ENCODE measurements at places on chromosomes 7 and 10.
A peak's percentile ranks its signal among the peaks of the same experiment; 100 is the strongest.

GRCh38 chr7:84665339-84665738 is 470.8 kb upstream of the SEMA3A start:
- DNase-seq, result no peak

DNA sequence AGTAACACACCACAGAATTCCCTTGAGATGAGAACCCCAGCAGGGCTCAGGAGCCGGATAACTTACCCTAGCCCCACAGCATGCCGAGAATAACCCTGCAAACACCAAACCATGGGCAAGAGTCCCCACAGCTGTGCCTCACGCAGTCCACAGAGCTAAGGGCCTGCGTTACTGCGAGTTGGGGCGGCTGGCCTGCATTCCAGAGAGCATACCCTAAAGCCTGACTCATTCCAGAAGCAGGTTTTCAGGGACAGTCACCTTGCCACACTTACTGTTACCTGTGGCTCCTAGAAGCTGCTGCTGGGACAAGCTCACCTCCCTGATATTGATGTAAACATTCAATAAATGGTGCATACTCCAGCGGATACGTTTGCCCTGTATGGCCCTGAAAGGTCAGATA is 18.6 kb downstream of the FGFR2 start:
- no peak for DNase-seq

DNA sequence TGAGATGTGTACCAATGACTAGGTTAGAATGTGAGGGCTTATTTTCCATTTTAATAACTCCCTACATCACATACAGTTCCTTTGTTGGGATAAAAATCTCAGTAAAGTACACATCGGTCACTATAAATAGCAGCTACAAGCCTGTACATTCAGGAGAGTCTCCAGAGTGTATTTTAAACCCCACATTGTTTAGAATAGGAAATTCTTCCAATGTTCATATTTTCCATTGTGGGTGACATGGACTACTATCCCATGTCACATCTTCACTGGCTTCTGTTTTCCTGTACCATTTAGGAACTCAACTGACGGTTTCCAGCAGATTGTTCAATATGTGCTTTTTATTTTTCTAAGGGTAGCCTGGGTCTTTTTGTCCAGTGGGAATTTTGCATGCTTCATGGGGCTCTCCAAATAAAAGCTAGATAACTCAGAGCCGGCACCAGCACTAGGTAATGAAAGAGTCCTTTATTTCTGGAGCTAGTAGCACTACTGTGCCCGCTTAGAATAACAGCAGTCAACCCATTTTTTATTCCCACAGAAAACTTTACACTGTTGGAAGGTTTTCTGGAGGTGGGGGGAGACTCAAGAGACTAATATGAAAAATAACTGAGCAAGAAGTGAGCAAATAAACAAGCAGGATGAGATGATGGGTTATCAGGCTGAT is 100.5 kb downstream of the CALD1 start:
- no peak for DNase-seq

- DNase-seq, result no peak
Measured at GRCh38 chr10:106542461-106542860, 622.0 kb downstream of the SORCS1 start.

GRCh38 chr10:69687426-69687825 is 57.4 kb downstream of the FAM241B start:
- no peak for DNase-seq

GRCh38 chr10:48744587-48744986 is 59.9 kb downstream of the WDFY4 start:
- no peak for DNase-seq

GRCh38 chr7:104900525-104901239 is 113.3 kb upstream of the KMT2E start:
- no peak for DNase-seq

GRCh38 chr10:44395396-44395795 is 10.5 kb upstream of the CXCL12 start:
- peak; percentile 59 for DNase-seq

DNA sequence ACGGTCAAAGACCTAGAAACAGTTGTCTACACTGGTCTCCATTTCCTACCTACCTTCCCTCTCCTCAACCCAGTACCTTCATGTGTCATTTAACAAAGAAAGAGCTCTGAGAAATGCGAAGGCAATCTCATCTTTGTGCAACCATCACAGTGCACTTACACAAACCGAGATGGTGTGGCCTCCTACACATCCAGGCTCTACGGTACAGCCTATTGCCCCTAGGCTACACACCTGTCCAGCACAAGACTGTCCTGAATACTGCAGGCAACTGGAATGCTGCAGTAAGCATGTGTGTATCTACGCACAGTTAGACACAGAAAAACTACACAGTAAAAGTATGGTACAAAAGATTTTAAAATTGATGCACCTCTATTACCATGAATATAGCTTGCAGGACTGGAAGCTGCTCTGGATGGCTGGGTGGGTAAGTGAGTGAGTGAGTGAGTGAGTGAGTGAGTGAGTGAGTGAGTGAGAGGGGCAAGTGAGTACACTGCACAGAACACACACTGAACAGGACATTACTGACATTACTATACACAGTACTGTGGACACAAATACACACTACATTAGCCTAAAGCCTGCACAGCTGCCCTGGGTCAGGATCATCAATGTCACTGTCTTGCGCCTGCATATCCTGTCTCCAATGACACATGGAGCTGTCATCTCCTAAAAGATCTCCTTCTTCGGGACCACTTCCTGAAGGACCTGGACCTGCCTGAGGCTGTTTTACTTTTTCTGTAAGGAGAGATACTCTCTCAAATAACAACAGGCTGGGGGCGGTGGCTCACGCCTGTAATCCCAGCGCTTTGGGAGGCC is 18.5 kb downstream of the ITGB1 start:
- DNase-seq, result no peak

DNA sequence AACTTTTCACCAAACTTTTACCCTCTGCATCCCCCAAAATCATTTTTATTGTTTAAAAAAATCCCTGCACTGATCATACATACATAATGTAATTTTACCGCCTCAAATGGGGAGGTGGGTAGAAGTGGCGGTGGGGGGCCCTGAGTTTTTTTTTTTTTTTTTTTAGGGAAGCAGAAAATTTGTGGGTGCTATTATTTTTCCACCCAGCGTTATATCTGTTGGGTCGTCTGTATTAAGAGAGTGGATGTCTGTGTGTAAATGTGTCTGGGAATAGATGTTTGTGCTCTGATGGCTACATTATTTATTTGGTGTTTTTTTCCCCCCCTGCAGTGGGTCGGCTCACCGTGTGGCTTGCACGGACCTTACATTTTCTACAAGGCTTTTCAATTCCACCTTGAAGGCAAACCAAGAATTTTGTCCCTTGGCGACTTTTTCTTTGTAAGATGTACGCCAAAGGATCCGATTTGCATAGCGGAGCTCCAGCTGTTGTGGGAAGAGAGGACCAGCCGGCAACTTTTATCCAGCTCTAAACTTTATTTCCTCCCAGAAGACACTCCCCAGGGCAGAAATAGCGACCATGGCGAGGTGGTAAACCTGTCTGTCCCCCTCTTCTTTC is 438 bp downstream of the ARID5B start:
- no peak for DNase-seq

- DNase-seq, result no peak
Measured at GRCh38 chr10:82628373-82628772, 753.4 kb downstream of the NRG3 start.

DNA sequence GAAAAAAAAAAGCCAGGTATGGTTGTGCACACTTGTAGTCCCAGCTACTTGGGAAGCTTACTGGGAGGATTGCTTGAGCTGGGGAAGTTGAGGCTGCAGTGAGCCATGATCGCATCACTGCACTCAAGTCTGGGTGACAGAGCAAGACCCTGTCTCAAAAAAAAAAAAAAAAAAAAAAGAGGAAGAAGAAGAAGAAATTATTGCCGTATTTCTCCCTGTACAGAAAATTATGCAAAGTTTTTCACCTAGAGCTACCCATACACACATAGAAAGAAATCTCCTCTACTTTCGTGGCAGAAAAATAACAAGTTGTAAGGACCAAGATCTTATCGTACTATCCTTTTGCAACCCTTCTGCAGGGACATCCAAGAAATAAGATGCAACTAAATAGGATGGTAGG is 25.5 kb downstream of the AKR1B1 start:
- DNase-seq, result no peak

DNA sequence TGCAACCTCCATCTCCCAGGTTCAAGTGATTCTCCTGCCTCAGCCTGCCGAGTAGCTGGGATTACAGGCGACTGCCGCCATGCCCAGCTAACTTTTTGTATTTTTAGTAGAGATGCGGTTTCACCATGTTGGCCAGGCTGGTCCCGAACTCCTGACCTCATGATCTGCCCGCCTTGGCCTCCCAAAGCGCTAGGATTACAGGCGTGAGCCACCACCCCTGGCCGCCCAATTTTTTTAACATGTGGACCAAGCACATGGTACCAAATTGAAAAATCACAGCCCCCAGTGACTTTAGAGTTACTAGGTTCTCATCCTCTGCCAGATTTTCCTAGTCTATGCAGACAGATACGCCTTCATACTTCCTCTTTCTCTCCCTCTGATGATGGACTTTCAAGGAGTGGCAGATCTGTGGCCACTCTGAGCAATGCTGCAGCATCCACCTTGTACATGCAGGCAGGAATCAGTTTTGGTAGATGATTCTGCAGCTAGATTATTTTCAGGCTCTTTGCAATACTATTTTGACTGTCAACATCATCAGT is 34.0 kb upstream of the EZH2 start:
- DNase-seq, result no peak

DNA sequence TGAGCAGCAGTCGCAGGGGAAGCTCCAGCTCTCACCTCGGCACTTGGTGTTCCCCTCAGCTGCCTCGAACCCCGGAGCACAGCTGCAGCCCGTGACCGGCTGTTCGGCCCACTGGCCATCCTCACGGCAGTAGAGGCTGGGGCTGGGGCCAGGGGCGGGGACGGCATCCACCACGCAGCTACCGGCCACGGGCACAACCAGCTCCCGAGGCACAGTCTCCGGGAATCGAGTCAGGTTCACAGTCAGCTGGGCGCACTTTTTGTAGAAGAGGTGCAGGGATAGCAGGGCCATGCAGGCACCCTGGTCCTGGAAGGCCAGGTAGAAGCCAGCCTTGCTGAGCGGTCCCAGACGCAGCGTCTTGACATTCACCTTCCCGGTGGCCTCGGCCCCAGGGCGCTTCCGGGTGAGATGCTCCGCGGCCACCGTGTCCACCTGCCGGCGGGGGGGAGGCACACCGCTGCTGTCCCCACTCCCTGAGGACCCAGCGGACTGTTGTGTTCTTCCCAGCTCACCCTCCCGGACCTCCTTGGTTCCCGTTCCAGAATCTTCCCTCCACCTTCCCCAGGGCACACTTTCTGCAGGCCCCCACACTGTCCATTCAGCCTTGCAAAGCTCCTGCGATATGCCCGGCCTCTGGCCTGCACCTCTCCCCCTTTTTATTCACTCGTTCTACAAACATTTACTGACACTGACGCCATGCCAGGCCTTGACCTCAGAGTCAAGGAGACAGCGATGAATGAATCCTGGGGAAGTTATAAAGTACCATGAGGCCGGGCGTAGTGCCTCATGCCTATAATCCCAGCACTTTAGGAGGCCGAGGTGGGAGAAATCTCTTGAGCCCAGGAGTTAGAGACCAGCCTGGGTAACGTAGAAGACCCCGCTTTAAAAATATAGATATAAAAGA is 4.8 kb downstream of the EPHB4 start:
- DNase-seq, result no peak

DNA sequence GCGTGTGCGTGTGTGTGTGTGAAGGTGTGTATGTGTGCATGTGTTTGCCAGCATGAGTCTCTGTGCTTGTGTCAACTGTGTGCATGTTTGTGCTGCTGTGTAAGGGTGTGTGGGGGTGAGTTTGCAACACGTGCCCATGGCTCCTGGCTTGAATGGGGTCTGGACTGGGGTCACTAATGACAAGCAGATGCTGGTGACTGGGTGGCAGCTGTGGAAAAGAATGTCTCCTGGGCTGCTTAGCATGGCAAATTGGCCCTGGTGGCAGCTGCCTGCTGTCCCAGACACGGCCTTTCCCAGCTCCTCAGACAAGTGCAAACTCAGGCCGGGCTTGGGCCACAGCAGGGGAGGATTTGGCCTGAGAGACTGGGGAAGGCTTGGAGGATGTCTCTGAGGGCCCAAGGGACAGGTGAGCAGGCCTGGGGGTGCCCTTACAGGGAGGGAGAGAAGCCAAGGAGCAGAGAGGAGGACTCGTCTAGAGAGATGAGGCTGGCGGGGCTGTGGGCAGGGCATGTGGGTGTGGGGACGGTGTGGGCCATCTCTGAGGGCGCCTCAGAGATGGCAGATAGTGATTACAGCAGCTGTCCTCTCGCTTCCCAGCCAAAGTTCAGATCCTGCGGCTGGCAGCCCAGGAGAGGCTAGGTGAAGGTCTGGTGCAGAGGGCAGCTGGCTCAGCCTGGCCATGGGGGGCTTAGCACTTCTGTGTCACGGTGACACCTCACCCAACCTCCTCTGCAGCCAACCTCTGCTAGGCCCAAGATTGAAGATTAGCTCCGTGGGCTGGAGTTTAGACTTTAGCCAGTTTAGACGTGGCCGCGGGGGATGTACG is 1.5 kb downstream of the AQP1 start:
- no peak for DNase-seq

All from type B pancreatic cell (in vitro differentiated cells).